ENCODE measurements at places on chromosomes 12 and 14. TPM values are rescaled to one million over a fixed set of nuclear protein-coding genes. Genes with fewer than 3 reads are reported as not detected.

DNA sequence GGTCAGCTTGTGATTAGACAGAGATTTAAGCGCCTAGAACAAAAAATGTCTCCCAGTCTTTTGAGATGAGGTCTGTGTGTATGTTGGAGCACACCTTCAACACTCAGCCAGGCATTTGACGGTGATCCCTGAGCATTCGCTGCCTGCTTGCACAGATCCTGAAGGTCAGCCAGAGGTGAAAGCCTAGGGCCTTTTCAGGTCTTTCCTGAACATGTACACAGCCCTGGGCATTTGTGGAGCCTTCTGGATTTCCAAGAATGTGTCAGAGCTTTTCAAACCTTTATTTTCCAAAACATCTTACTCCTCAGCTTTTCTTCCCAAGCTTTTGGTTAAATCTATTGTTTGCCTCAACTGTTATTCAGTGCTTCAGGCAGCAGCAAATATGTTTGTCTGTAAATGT, 59.1 kb upstream of the AMN start:
- DNase-seq = no peak

DNA sequence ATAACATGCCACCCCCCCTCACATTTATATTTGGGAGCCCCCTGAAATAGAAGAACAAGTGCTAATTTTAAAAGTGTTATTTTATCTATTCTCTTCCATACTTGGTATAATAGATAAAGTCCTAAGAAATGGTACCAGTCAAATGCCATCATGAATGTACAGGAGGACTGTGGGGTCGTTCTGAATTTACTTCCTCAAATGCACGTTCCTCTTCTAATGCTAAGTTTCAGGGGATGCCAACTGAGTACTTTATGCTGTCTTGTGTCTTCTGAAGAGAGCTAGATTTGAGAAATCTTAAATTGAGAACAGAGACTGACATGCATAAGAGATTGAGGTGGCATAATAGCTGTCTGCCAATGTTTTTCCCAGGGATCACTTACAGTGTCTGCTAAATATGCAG, 59.0 kb downstream of the CFAP54 start:
- DNase-seq = no peak

DNA sequence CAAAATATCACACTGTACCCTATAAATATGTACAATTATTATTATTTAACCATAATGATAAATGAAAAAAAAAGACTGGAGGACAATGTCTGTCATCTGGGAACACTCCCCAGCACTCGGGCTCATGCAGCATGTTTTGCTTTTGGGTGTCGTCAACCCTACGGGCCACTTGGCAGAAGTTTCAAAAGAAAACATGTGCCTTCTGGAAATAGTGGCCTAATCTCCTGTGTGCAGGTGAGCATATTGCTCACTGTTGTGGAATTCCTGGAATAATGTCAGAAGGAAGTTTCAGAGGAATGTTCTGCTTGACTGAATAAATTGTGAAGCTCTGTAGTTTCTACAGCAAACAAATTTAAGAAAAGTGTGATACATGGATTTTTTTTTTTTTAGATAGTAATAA, 298.3 kb downstream of the SSPN start:
- no peak for DNase-seq

GRCh38 chr12:95790033-95790916, at the start of gene NTN4:
TSS of gene NTN4 (minus strand) at chr12:95790764. CDS start at chr12:95790309, 455 bp downstream.
- no peak for DNase-seq

GRCh38 chr12:123494124-123494851, 36.3 kb downstream of the SNRNP35 start:
- no peak for DNase-seq

GRCh38 chr12:112833939-112834338, 42.4 kb downstream of the RPH3A start:
- DNase-seq = no peak

GRCh38 chr12:68943848-68944247, 10.9 kb upstream of the CPM start:
- DNase-seq = no peak

GRCh38 chr12:121190523-121191031, 19.4 kb upstream of the P2RX4 start:
- DNase-seq = peak; percentile 95

- DNase-seq = no peak
These were observed 700 bp downstream of the SIX6 start for GRCh38 chr14:60509438-60510253.

DNA sequence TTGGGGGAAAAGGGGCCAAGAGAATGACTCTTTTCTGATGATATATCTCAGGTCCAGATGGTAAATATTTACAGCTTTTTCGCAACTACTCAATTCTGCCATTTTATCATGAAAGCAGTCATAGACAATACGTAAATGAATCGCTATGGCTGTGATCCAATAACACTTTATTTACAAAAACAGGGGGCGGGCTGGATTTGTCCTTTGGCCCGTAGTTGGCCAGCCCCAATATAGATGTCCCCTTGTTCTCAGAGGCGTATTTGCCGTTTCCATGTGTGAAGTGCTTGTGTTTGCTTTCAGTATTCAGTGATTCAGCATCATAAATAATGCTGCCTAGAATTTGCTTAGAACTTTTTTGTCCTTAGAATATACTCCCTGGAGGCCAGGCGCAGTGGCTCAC, 77.2 kb downstream of the CCDC92 start:
- DNase-seq = no peak

DNA sequence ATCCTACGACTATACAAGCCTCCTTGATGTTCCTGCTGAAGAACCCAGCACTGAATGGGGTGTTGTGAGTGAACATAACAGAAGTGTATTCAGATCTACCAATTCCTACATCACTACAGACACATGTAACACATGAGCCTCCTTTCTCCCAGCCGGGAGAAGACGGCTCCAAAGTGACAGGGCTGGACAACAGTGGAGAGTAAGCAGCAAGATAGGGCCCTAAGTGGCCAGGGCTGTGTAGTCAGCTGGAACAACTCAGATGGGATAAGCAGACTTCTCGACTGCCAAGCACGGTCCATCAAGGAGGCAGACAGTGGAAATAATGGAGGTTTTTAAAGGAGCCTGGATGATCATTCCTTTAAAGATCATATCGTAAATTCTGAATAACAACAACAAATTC, 73.5 kb downstream of the TTC7B start:
- no peak for DNase-seq

- no peak for DNase-seq
These were observed 2.6 kb downstream of the IL31 start for GRCh38 chr12:122171399-122171798.

DNA sequence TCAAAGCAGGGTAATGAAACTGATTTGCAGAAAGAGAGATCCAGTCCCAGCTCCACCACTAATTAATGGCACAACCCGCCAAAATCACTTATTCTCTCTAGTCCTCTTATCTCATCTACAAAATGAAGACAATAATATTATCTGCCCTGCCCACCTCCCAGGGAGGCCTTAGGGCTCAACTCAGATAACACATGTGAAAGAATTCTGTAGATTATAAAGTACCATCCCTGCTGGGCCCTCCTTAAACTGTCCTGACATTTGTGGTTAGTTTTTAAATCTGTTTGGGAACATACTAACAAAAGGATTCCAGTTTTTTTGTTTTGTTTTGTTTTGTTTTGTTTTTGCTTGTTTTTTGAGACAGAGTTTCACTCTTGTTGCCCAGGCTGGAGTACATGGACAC, 7.3 kb downstream of the POMT2 start:
- no peak for DNase-seq

DNA sequence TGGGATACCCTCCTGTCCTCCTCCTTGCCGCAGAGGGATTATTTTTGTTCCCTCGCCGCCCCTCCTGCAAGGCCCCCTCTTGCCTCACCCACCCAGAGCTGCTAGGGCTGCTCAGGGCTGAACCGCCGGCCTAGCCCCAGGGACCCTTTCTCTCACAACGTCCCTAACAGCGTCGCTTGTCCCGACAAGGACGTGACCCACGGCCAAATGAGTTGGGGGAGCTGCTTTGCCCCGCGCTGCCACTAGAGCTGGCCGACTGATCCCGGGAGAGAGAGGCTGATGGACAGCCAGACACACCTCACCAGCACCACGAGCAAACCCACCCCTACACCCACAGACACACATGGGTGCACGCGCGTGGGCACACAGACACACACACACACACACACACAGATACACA, 154.6 kb upstream of the ALG10B start:
- no peak for DNase-seq

DNA sequence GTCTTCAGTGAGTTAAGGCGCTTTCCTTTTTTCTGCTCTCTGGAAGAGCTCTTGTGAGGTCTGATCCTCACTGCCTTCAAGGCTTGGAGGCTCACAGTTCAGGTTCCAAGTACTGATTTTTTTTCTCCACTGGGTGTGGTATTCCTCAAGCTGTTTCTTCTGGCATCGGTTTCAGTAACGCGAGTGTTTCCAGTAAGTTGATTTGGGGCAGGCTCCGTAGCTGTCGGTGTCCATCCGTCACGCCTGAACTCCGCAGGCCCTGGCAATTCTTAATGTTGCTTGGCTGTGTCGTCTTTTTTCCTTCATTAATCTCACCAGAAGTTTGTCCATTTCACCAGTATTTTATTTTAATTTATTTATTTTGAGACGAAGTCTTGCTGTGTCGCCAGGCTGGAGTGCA, 30.6 kb downstream of the LRCOL1 start:
- no peak for DNase-seq

GRCh38 chr12:7221486-7221885, 32.0 kb downstream of the PEX5 start:
- peak; percentile 38 for DNase-seq

DNA sequence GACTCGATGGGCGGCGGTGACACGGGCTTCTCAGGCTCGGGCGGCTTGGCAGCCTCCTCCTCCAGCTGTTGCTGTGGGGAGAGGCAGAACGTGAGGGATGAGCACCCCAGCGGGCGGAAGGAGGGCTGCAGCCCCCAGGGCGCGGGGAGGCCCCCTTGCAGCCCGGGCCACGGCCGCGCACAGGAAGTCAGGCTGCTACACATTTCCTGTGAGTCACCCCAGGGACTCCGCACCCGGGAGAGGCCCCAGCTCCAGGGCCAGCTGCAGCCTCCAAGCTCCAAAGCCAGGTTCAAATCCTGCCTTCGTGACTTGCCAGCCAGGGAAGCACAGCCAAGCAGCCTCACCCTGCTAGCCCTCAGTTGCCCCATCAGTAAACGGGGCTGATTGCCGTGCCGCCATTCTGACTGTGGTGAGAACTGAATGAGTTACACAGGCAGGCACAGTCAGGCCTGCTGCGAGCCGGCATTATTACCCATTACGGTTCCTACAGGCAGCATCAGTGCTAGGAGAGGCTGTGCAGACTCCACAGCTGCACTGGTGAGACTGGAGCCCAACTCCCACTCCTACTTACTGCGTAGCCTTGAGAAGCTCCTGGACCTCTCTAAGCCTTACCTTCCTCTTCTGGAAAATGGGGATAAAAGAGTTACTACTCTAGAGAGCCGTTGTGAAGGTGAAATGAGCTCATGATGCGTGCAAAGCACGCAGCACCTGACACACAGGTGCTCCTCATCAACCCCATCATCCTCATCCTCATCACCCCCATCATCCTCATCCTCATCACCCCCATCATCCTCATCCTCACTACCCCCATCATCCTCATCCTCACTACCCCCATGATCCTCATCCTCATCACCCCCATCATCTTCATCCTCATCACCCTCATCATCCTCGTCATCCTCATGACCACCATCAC, 100.9 kb downstream of the NCOR2 start:
- peak; percentile 93 for DNase-seq

DNA sequence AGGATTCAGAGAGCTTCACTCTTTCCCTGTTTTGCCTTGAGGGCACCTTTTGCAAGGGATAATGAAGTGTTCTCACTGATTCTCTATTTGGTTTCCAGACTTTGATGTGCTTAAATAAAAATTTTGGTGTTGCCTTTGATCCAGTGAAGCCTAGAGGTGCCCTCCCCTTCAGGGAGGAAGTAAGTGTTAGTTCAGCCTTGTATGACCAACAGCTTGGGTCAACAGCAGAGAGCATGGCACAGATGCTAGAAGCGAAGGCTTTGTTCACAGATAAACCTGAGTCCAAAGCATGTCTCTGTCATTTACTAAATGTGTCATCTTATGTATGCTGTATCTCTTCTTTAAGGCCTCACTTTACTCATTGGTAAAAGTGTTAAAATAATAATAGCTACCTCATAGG, 52.8 kb upstream of the STXBP6 start:
- DNase-seq = no peak

GRCh38 chr12:108884116-108885012, 4.5 kb downstream of the DAO start:
- DNase-seq = peak; percentile 19

Gene BEGAIN
- not detected for total RNA-seq

Gene SIVA1
- 467 TPM for total RNA-seq

Gene FITM1
- 12.9 TPM for total RNA-seq

Gene CIROP
- not detected for total RNA-seq

Gene SLC39A5
- total RNA-seq = not detected

Gene OTOGL
- 0.34 TPM for total RNA-seq

Gene FGF23
- not detected for total RNA-seq

Gene LHX5
- not detected for total RNA-seq

Gene MMAB
- total RNA-seq = 26.6 TPM

Gene STAB2
- not detected for total RNA-seq

Gene SLC5A8
- total RNA-seq = not detected
